Fibroblast of the conjunctiva (primary cell): ENCODE measurements at places on chromosomes 6 and 20.

DNA sequence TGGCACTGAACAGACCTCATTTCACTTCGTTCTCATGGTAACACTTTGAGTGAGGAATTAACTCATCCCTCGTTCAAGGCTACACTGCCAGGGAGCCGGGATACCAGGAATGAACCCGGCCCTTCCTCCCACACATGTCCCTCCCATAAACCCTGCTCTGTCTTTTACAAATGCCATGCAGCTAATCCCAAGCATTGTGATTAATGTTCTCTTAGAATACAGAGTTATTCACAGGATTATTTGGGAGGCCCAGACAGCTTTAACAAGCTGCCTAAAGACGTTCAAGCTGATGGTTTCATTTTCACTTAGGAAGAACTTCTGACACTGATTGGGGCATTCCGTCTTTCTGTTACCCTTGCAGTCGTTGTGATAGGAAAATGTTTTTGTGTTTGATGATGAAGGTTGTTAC is 42.5 kb upstream of the CD83 start:
- DNase-seq: no peak

DNA sequence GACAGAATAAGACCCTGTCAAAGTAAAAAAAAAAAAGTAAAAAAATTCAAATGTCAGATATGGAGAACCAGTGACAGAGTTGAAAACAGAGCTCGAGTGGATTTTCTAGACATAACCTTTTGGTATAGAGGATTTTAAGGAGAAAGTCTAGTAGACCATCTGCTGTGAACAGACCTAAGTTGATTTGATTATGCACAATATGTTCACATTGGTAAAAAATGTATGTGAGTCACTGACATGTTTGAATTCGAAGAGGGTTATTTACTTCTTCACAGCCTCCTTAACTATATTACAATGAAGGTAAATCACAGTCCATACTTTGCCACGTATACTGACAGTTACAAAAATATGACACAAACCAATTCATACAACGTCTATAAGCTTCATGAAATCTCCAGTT is 7.4 kb downstream of the TINAG start:
- DNase-seq: no peak

DNA sequence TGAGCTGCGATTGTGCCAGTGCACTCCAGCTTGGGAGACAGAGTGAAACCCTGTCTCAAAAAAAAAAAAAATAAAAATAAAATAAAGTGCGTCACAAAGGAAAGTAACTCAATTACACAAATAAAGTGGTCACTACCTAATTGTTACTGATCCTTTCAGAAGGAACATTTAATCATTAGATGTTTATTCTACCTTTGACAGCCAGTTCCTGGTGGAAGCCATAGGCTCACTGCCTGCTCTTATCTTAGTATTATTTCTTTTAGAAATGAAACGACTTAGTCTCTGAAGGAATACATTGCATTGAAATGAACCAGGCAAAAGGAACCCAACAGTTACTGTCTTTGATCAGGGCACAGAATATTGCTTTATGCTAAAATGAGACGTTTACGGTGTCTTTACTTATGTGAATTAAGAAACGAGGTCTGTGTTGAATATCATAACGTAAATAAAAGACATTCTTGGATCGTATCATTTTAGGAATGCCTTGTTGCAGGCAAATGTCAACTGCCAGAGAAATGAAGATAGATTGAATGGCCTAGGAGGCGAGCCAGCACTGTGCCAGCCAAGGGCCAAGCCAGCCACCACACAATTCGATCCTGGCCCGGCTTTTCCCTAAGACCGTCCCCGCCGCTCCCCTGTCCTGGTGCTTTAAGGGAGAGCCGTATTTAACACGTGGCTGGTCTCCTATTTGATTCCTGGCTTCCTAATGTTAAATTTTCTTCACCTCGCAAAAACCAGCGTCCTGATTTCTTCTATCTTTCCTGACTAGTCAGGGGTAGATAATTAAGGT is 136.7 kb upstream of the GMDS start:
- no peak for DNase-seq

DNA sequence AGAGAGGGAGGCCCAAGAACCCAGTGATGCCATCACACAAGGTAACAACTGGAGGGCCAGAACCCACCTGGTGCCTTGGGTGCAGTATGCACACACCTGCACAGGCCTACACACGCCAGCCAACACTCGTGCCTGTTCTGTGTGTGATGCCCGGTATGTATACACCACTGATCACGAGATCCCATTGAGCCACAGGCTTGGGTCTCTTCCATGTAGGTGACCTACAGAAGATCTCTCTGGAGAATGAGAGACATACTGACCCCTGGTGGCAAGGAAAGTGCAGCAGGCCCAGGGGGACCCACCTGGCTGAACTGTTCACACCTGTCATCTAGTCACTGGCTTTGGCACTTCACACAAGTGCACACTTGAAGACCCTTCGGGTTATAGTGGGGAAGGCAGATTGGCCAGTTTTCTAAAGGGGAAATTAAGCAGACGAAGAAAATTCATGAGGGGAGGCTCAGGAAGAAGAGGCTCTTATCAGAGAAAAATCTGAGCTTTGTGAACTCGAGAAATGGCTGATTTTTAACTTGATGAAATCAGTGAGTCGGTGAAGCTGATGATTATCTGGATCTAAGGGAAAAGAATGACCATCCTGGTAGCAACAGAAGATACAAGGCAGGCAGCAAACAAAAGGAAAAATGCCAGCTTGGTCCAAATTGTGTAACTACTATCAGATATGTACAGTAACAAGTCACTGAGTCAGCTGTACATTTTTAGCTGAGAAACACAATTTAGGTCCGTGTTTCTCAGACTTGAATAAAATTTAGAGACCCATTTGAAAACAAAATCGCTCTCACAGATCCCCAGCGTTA is 69.1 kb upstream of the PBOV1 start:
- no peak for DNase-seq

DNA sequence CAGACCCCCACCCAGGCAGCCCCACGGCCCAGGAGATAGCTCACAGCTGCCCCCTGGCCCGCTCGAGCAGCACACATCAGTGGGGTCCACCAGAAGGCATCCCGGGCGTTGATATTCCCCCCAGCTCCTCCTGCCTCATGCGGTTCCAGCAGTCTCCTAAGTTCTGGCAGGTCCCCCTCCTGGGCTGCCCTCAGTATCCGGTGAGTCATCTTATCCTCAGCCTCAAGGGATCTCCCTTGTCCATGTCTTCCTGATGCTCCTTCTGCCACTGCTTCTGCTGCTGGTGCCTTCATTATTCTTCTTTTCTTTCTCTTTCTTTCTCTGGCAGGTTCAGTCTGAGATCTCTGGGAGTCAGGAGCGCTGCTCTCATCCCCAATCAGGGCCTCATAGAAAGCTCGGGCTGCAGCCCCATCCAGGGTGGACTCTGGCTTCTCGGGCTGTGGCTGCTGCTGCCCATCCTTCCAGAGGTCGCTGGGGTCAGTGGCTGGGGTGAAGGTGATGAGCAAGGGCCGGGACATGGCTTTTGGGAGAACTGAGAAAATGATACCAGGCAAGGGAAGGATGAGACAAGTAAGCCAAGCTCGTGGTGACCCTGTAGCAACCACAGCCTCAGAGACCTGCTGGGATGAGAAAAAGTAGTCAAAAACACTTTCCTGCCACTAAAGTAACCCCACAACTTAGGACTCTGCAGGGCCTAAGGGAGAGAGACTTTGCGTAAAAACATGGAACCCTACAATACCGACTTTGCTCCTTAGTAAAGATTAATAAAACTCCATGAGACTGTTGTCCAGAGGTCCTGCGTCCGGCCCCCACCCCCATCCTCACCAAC is 622 bp downstream of the GPANK1 start:
- DNase-seq: peak; percentile 45

DNA sequence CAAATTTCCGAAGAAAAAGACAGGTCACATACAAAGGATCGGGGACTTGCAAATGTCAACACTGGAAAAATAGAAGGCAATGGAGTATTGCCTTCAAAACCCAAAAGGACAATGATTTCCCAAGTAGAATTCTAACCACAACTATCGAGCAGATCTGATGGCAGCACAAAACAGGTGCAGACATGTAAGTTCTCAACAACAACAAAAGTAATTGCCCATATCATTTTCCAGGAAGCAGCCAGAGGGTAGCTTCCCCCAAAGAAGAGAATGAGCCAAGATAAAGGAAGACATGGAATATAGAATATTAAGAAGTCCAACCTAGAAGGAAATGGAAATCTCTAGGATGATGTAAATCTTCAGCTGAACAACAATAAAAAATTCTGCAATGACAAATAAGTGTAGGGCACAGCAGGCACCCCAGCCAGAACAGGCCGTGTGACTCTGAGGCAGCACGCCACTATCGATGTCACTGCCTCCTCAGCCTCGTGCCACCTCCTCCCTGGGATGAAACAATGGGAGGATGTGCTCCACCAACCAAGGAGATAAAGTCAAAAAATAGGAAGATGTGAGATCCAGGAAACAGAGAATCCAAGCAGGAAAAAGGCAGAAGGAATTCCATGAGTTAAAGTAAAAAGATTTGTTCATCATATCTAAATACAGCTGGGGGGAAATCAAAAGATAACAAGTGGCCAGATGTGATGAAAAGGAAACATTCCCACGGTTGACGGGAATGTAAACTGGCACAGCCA is 34.1 kb downstream of the SERPINB1 start:
- no peak for DNase-seq

- DNase-seq: no peak
Observed at GRCh38 chr6:90656325-90656724, 69.5 kb upstream of the MAP3K7 start.

DNA sequence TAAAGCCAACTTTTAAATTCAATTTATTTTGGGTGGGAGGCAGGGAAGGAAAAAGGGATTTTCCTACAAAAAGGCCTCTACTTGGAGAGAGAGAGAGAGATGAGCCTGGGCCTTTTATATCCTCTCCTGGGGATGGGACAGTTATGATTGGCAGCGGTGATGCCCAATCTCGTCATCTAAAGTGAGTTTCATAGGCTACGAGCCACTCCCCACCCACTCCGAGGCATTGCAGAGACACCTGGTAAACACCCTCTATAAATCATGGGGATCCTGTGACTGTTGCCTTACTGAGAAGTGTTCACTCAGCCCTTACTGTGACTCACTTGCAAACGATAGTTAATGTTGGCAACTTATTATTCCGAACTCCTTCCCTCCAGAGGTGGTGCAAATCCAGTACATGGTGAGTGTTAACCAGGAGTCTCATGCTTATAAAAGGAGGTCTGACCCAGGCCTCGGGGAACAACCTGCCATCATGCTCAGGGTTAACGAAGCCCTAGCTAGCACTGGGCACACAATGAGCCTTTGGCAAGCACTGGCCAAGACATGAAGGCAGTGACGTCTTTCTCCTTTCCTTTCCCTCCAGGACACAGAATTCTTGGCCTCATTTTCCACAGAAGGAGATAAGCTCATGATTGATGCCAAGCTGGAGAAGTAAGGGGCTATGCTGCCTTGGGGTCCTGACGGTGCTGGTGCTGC is 20.5 kb downstream of the BPIFB4 start:
- no peak for DNase-seq

- DNase-seq: no peak
Observed at GRCh38 chr6:92337571-92337970, 1081.8 kb downstream of the EPHA7 start.

DNA sequence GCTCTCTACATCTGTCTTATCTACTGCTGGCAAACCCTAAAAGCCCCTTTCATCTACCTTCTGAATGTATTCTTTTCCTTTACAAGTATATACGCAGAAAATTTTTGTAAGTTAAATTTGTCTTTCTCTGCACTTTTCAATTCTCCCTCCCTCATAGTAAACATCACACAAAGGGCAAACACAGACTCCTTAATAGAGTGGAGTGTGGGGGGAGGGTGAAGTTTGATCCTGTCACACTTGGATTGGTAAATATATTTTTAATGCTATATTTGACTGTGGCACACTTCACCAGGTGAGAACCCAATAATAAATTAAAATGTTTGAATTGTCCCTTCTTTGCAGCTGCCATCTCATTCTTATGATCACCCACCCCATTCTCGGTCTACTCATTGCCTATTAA is 33.2 kb upstream of the PAQR8 start:
- DNase-seq: no peak

- DNase-seq: peak; percentile 49
Observed at GRCh38 chr6:149860834-149861602, 3.1 kb downstream of the LRP11 start.

DNA sequence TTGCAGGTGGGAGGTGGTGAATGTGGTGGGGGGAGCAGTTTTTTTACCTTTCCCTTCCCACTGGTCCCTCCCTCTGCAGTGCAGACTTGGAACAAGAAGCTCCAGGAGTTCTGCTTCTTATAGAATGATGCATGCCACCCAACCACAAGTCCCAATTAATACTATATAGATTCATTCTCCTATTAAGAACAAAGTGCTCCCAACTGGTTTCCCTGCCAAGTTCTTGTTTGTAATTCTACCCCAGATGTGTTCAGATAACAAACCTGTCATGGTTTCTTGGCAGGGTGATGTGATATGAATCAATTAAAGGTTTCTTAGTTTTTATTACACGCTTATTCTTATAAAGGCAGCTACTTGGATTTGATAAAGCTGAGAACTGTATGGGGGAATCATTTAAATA is 23.9 kb downstream of the HDDC2 start:
- DNase-seq: no peak

DNA sequence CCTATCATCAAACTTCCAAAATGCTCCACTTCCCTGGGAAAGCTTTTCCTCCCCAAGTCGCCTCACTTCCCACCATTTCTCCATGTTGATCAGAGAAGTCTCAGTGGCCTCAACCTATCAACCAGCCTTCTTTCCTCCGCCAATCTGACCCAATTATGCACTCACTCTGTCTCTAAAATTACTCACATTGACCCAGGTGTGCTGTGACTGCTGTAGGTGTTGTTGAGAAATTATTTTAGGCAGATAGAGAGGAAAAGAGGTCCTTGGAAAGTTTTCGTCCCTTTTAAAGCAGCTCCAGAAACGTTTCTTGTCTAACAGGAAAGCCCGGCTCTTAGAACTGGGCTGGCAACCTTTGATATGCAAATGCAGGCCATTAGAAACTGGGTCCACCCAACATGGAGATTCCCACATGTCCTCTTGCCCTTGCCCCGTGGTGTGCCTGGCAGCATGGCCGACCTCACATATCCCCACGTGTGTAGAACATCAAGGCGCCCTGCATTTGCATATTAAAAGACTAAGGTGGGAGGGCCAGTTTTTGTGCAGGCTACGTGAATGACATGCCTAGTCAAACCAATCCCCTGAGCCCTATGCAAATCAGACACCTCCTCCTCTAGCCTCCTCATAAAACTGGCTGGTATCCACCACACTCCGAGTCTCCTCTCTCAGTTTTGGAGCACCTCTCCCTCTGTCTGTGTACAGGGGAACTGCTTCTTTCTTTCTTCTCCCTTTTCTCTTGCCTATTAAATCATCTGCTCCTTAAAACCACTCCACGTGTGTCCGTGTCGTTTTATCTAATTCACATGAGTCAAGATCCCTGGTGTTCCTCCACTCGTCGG is 12.9 kb downstream of the IPCEF1 start:
- no peak for DNase-seq

DNA sequence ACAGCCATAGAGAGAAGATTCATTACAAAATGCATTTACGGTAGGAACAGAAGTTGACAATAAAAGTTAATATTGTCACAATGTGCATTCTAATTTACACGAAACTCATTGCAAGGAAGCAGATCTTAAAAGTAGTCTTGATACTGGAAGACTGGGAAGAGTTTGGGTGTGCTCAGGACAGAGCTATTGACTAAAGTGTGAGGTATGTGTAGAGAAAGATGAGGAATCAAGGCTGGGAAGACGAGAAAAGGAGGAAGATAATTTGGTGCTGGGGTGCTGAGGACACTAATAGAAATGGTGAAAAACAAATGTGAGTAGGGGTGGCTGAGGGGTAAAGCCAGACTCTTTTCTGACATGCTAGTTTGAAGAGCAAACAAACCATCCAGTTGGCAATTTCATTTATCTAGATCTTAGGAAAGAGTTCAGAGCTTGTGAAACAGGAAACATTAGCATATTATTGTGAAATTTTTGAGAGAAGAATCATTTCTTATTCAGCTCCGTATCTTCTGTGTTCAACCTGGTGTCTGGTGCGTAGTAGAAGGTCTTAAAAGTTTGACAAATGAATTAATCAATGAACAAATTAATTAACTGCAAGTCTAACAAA is 72.7 kb downstream of the ELOVL4 start:
- DNase-seq: no peak
